ENCODE measurements at places on chromosomes 7 and 10.

DNA sequence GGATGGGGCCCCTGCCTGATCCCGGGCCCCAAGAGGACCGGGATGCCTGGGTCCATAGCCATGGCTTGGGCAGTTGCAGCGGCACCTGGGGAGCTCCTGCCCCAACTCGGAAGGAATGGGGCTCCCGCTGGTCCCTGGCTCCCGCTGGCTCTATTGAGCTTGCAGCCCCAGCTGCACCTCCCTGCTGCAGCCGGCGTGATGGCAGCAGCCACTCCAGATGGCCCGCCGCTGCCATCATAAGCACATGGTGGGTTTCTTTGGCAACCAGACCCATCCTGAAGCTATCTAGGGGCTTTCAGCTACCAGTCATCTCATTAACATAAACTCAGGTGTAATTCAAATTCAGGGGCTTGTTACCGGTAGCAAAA, 11.1 kb upstream of the DNMBP start:
- no peak for DNase-seq

GRCh38 chr7:97842006-97842405, 30.2 kb downstream of the ASNS start:
- no peak for DNase-seq

- no peak for DNase-seq
These were observed 78.3 kb upstream of the SLC26A5 start for GRCh38 chr7:103524042-103524907.

DNA sequence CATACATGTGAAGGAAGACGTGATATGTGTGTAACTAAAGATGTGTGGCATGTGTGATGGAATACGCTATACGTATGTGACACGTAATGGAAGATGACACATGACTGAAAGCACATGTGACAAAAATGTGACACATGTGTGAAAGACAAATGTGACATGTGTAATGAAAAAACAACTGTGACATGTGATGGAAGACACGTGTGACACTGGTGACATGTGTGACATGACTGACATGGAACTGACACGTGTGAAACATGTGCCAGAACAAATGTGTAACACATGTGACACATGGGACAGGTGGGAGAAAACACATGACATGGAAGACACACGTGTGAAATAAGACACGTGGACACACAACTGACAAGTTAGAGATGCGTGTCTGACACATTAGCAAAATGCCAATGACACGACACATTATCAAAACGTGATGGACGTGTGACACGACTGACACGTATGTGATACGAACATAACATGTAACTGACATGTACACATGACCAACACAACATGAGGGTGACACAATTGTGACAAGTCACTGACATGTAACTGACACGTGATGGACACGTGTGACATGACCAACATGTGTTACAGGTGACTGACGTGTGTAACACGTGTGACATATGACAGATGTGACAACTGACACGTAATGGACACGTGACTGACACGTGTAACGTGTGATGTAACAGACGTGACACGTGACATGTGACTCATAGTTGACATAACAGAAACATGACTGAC, 24.4 kb downstream of the CRPPA start:
- no peak for DNase-seq

DNA sequence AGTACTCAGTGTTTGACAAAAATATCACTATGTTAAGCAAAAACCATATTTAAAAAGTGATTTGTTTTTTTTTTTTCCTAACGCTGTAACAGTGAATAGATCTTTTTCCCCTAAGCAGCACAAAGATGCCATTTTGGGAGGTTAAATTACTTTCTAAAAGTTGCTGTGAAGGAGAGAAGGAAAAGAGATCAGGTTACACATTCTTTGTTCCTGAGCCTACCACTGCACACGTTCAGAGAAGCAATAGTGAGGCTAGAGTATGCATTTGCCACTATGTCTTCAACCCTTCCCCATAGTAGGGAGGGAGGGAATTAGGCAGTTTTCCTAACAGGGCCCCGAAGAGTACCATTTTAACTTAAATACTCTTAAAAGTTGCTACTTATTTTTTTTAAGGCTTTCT, 38.9 kb downstream of the BMPR1A start:
- DNase-seq = no peak

- no peak for DNase-seq
These were observed 429.2 kb downstream of the SDK1 start for GRCh38 chr7:3730276-3730675.

DNA sequence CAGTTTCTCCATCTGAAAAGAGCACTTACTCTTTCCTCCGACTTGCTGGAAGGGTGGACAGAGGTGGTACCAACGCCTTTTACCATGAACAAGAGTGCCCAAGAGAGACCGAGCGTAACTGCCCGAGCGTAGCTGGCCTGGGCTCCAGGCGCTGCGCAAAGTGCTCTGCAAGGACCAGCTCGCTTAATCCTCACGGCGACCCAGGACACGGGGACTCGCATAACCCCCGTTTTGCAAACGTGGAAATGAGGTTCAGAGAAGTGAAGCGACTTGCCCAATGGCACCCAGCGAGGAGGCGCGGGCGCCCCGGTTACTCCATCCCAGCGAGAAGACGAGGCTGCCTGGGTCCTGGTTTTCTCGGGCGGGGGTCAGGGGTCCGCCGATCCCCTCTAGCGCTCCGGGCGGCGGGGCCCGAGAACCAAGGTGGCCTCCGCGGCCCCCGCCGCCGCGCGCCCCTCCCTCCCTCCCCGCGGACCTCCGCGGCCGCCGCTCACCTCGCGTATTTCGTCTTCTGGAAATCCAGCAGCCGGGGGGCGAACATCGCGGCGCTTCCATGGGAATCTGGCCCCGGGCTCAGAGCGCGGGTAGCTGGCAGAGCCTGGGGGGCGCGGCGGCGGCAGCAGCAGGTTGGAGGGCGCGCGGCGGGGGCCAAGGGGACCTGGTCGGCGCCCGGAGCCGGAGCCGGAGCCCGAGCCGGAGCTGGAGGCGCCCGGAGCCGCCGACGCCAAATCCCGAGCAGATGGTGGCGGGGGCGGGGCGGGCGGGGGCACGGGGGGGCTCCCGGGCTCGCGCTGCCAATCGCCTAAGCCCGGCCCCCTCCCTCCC, at the start of gene MMD2:
Gene MMD2, minus strand, starts transcription at position 711 of the 825 bp plus-strand sequence. Its CDS starts 170 bp downstream, at position 541.
- no peak for DNase-seq

- no peak for DNase-seq
These were observed 11.1 kb downstream of the ERVW-1 start for GRCh38 chr7:92466682-92467081.

- DNase-seq = no peak
These were observed 184.5 kb upstream of the NFE2L3 start for GRCh38 chr7:25967278-25968204.

GRCh38 chr7:155884225-155885166, 72.2 kb upstream of the SHH start:
- no peak for DNase-seq

GRCh38 chr7:66903360-66904062, 17.5 kb upstream of the TMEM248 start:
- DNase-seq = no peak

DNA sequence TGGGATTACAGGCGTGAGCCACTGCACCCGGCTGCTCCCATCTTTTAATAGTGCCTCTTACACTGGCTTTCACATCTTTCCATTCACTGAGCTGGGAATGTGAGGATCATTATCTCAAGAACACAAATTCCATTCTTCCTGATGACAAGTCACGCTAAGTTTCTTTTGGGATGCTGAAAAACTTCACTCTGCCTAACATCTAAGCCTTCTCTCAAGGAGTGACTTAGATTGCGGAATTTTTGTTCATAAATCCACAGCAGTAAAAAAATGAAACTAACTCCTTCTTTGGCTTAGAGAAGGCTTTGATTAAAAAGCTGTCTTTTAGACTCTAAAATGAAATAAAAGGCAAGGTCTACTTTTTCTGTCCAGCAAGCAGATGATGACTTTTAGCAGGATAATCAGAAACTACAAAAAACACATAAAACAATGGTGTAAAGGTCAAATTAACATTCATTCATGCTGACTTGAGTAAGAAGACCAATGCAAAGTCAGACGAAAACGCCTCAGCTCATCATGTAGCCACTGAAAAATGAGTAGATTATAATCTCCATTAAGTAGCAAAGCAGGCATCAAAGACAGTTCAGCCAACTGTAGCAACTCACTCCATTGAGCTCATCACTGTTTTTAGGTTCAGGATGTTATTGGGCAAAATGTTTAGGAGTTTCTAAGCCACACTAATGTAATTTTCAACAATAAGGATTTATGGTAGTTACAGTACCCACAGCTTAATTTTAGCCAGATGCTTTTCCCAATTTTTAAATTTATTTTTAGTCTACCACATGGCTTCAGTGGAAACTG, 178.8 kb downstream of the ELMO1 start:
- no peak for DNase-seq

GRCh38 chr7:77284616-77285015, 85.0 kb upstream of the FGL2 start:
- no peak for DNase-seq

- peak; percentile 31 for DNase-seq
These were observed 132.6 kb upstream of the PODXL start for GRCh38 chr7:131688738-131689661.

DNA sequence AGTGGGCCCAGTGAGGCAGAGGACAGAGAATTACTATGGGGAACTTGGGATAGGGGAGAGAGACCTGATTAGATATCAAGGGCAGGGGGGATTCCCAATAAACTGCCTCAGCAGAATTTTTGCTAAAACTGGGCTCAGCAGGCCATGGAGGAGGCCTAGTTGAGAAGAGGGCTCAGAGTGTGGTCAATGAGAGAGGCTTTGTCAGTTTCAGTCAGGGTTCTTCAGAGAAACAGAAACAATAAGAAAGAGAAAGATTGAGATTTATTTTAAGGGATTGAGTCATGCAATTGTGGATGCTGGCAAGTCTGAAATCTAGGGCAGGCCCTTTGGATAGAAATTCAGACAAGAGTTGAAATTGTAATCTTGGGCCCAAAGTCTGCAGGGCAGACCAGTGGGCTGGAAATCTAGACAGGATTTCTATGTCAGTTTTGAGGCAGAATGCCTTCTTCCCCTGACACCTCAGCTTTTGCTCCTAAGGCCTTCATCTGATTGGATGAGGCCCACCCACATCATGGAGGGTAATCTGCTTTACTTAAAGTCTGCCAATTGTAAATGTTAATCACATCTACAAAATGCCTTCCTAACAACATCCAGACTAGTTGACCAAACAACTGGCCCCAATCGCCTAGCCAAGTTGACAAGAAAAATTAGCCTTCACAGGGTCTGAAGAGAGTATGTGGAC, 33.5 kb upstream of the CCSER2 start:
- no peak for DNase-seq

DNA sequence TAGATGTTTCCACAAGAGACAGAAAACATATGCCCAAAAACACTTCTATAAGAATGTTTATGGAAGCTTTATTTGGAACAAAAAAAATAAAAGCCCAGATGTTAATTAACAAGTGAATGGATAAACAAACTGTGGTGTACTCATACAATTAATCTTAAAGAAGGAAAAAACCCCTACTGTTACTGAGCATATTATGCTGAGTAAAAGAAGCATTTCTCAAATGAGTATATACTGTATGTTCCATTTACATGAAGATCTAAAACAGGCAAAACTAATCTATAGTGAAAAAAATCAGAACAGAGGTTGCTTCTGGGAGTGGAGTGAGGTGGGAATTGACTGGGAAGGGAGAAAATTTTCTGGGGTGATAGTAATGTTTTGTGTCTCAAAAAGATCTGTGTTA, 15.5 kb upstream of the ANK3 start:
- DNase-seq = no peak

GRCh38 chr10:69004821-69005220, 16.2 kb downstream of the KIFBP start:
- no peak for DNase-seq

- no peak for DNase-seq
These were observed 45.0 kb upstream of the MGAM2 start for GRCh38 chr7:142066536-142066935.

DNA sequence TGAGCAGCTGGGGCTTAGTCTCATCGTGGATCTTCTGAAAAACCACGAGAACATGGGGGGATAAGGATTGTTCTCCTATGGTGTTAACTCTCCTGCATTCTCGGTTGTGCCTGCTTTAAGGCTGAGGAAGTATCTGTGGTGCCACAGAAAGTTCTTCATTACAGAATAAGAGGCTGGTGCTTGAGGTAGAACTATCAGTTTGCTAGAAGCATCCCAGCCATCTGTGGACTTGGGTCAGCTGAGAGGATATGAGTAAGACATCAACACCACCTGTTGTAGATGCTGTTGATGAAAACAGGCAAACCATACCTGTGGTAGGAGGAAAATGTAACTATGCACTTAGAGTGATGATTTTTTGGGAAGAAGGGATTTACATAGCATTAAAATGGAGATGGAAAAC, 416.6 kb downstream of the PHTF2 start:
- DNase-seq = no peak

DNA sequence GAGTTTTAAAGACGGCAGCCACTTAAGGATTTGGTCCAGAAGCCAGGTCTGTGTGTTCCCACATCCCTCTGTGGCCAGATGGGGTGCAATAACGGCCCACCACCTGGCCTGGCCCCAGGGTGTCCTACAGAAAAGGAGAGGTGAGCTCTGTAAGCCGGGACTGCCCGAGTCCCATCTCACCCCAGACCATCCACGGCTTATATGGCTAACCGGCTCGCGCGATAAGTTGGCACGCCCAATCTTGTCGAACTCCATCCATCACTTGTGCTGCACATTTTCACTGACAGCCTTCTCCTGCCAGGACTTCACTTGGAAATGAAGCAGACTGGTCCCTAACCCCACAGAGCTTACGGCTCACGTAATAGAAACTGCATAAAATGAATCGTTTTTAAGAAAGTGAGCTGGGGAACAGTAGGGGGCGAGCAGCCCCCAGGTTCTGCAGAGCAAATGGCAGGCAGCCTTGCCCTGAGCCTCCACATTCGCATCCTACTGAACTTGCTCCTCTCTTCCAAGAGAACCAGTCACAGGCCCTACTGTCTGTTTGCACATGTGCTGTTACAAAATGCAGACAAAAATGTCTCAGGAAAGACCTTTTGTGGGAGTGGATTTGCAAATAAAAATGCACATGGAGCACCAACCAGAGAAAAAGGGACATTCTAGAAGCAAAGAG, 98.2 kb downstream of the TNS3 start:
- DNase-seq = no peak

GRCh38 chr7:47950714-47951113, 2.4 kb upstream of the PKD1L1 start:
- DNase-seq = no peak

- no peak for DNase-seq
These were observed 138.3 kb upstream of the NAMPT start for GRCh38 chr7:106423111-106423510.

GRCh38 chr10:62992145-62992721, 140.9 kb upstream of the NRBF2 start:
- no peak for DNase-seq

DNA sequence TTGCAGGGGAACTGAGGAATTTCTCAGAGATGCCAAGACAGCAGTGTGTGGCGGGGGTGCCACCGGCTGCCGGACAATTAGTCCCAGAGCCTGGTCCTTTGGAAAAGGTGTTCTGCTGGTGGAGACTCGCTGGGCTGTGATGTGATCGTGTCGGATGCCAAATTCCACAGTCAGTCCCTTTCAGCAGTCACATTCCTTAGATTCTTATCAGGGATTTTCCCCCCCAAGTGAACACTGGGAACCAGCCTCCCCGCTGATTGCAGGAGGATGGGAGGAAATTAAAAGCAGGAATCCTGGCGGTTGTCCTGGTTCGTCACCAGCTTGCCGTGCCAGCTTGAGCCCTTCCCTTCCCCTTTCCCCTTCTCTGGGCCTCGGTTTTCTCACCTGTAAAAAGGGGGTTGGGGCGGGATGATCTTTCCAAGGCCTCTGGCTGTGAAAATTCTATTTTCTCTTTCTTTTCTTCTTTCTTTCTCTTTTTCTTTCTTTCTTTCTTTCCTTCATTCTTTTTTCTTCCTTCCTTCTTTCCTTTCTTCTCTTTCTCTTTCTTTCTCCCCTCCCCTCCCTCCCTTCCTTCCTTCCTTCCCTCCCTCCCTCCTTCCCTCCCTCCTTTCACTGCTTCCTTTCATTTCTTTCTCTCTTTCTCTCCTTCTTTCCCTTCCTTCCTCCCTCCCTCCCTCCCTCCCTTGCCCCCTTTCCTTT, 39.6 kb downstream of the COL26A1 start:
- DNase-seq = no peak

All from stimulated activated CD4-positive, alpha-beta T cell treated with anti-CD3 and anti-CD28 coated beads, Interleukin-1b, Interleukin-23, amount 100 ng/mL, for 1 hour (primary cell).